ENCODE measurements at places on chromosomes 3 and 15.

GRCh38 chr3:187958432-187959003, 195.4 kb upstream of the LPP start:
- no peak for DNase-seq

DNA sequence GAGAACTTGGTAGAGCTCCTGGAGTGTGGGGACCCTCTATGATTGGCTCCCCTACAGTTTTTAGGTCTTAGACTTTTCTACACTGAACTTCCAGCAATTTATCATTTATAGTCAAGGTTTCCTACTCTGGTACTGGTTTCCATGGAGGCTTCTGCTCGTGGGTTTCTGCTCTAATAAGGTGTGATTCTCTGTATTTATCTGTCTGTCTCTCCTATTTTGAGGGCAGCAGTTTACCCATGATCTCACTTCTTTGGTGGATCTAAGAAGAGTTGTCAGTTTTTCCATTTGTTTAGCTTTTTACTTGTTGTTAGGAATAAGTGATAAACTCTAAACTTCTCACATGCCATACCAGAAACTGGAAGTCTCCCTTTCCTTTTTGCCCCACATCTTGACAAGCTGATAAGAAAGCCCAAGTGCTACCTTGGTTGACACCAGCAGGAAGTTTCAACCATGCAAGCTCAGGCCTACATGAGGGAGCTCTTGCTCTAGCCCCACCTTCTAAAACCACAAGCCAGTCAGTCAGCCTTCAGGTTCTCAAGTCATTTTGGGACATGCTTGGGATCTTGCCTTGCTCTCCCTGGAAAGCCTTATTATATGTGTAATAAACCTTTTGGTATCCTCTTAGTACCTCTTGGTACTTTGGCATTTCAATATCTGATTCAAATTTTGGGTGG, 10.0 kb downstream of the TIMMDC1 start:
- DNase-seq = no peak

DNA sequence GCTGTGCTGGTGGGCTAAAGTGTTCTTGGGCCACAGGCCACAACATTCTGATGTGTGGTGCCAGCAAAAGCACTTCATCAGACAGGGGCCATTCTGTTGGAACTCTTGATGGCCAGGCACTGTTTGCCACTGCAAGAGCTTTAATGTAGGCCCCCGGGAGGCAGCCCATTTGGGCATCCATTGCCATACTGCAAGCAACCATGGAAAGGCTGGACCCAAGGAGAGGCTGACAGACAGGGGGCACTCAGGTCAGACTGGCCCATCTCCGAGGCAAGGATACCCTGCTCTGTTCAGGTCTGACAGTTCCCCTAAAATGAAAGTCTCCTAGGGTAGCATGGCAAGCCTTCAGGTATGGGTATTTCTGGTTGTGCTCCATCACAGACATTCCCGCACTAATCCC, 64.2 kb downstream of the FAM227B start:
- DNase-seq = no peak

GRCh38 chr3:16254916-16255315, 9.8 kb downstream of the DPH3 start:
- no peak for DNase-seq

DNA sequence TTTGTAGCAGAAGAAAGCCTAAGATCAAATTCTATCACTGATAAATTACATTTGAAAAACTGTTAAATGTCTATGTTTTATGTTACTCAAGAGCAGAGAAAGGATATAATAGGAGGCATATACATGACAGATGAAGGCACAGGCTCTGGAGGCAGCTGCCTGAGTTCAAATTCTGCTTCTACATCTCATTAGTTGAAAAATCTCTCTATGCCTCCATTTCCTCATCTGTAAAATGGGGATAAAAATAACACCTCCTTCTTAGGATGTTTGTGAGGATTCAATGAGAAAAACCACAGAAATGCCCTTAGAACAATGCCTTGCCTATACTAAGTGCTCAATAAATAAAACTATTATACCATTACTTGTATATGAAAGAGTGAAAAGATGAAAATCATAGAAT, 21.0 kb downstream of the TP53BP1 start:
- no peak for DNase-seq

- DNase-seq = no peak
Observed at GRCh38 chr3:176920766-176921160, 276.5 kb downstream of the TBL1XR1 start.

- DNase-seq = no peak
Observed at GRCh38 chr3:191283400-191283799, 45.8 kb upstream of the CCDC50 start.

- DNase-seq = no peak
Observed at GRCh38 chr3:122800706-122801237, 5.9 kb downstream of the SLC49A4 start.

DNA sequence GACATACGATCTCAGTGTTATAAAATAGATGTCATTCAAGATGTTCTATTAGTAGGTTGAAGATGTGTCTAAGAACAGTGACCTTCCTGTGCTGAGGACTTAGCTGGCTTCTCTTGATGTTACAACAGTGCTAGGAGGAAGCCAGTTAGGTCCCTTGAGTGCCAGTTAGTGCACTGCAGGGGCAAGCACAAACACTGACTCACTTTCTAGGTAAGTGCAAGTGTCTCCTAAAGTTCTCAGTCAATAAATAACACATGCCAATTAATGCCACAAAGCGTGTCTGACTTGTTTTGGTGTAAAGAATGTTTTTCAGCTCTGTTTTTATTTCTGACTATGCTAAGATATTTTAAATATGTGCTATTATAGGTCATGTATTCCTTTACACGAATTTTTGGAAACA, 211.8 kb downstream of the NAALADL2 start:
- no peak for DNase-seq

DNA sequence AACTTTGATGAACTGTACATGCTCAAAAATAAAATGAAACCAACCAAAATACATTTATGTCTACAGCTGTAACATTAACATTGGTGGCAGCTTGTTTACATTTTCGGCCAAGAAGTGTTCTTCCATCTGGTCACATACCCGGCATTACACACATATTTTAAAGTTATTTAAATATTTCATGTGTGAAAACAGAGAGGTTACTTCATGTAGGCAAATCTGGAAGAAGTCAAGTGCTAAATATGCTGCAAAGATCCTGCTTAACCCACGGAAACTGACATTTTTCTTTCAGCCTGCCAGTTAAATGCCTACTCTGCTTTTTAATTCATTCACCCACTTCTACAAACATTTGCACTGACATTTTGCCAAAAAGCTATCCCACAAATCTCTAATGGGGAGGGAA, 69.7 kb downstream of the MB21D2 start:
- DNase-seq = no peak

GRCh38 chr3:194938845-194939531, 253.3 kb downstream of the FAM43A start:
- no peak for DNase-seq

DNA sequence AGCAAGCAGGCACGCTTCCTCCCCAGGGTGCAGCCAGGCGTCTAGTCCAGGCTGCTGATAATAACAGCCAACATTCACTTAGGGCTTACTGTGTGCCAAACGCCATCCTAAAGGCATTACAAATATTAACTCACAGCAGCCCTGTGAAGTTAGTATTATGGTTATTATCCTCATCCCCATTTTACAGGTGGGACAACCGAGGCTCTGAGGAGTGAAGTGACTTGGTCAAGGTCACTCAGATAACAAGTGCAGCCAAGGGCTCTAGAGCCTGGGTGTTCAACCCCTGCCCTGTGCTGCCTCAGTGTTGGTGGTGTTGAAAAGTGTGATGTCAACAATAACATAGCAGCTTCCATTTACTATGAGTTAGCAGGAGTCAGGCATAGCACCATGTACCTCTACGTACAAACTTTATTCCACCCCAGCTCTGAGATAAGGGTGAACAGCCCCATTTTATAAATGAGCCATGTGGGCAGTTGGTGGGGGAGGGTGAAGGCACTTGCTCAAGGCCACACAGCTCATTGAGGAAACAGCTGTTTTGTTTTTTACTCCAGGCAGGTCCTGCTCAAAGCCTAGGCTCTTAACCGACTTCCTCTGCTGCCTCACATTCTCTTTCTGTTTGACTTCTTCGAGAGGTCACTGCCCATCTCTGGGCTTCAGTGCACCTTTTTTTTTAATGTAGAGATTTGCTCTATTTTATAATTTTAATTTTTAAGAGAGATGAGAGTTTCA, 24.0 kb upstream of the TRH start:
- DNase-seq = no peak

DNA sequence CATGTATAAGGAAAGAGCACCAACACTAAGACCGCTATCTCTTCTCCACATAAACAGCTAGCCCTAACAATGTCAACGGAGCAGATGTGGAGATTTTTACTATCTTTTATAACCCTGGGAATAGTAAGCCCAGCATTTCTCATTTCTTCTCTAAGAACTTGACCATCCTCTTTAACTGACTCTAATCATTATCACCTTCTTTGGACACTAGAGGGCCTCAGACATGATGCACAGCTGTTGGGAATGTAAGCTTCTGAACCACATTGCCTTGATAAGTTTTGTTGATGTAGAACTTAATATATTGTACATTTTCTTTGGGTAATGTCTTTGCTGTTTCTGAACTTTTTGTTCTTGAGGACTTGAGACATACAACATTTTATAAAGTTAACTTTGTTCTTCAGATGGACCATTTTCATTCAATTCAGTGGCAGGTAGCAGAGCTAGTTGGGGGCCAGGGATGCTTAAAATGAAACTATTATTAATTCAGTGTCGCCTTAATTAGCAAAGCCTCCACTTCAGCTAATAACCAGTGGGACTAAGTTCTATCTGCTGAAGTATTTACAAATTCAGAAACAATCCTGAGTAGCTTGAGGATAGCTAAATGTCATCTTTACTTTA, 9.6 kb upstream of the TAGLN3 start:
- DNase-seq = no peak

DNA sequence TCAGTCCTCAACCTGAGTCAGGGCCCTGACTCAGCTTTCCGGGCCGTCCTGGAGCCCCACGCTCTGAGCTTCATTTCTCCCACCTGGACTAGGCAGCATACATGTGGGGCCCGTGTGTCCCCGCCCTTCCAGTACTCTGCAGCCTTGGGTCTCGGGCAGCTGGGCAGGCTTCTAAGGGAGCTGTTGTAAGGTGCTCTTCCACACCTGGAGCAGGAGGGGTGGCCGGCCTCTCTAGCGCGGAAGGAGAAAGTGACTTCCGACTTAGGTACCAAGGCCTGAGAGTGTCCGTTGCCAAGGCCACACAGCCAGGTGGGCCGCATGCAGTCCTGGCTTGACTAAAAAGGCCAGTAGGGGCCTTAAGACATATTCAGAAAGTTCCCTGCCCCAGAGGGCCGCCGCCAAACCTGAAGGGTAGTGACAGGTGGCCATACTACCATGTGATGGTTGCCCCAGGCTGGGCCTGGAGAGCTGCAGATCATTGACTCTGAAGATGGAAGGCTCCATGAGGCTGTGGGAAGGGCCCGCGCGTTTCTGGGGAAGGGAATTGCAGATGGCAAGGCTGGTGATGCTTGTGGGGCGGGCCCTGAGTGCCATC, 9.4 kb upstream of the SEMA3B start:
- DNase-seq = no peak

All from stimulated activated CD8-positive, alpha-beta memory T cell treated with anti-CD3 and anti-CD28 coated beads, Interleukin-15, amount 100 ng/mL, for 48 hours (primary cell).